ENCODE measurements at places on chromosomes 3 and 15.

DNA sequence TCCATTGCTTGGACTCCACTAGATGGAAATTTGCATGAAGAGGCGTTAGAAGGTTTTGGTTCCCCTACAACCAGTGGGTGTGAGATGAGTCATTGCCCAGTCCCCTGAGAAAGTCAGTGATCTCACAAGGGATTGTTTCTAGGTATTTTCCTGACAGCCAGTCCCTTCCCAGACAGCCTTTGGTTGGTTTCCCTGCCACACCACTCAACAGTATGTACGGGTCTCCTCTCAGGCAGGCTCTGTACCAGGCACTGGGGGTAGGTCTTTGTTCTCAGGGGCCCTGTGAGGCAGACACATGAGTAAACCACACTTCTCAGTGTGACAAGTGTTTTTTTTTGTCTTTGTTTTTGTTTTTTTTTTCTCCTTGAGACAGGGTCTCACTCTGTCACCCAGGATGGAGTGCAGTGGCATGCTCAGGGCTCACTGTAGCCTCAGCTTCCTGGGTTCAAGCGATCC is 4.0 kb downstream of the LAMP3 start:
- DNase-seq, result no peak

- peak; percentile 84 for DNase-seq
Observed at GRCh38 chr3:48088749-48089466, 72.7 kb upstream of the MAP4 start.

- no peak for DNase-seq
Observed at GRCh38 chr3:182585532-182586150, 207.7 kb upstream of the ATP11B start.

GRCh38 chr3:133662278-133662651 is 524 bp upstream of the TOPBP1 start:
- DNase-seq, result no peak

DNA sequence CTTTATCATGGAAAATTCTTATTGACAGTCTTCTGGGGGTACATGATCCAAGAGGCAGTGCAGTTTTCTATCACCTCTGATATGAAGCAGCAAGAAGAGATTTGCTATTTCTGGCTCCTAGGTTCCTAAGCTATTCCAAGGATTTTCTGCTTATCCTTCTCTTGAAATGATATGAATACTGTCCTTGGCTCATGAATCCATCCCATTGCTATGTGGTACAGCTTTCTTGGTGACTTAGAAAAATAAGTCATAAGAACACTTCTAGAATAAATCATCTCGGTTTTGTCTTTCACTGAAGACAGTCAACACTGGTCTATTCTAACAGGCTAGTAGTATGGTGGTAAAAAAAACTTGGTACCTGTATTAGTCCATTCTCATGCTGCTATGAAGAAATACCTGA is 333.6 kb upstream of the RASGRP1 start:
- DNase-seq, result no peak

DNA sequence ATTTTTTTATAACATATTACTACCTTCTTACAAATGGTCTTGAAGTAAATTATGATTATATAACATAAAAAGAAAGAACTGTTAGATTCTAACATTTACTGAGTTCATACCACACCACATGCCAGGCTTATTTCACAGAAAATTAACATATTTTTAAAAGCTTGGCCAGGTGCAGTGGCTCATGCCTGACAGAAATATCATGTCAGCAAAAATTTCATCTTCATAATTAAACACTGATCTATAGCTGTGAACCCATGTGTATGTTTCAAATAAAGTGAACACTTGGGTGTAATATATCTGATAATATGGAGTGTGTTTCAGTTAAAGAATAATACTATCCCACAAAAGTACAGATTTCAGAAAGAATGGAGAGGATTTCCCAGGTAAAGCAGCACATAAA is 296.5 kb downstream of the SI start:
- DNase-seq, result no peak

DNA sequence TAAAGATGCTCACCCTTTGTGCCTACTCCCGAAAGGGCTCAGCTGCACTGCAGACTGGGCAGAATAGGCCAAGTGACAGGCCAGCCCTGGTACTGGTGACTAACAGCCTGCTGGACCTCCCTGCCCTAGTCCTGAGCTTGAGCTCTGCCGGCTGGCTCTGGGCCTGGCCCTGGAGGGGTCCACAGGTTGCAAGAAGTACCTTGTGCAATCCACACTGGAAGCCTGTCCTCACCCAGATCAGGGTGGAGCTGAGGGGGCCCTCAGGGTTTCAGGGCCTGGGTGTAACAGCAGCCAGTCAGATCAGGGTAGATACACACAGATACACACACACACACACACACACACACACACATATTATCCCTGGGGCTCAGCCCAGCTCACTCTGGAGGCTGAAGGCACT is 27.3 kb upstream of the PLA2G4D start:
- no peak for DNase-seq

GRCh38 chr3:135348690-135349089 is 553.6 kb downstream of the EPHB1 start:
- DNase-seq, result no peak

DNA sequence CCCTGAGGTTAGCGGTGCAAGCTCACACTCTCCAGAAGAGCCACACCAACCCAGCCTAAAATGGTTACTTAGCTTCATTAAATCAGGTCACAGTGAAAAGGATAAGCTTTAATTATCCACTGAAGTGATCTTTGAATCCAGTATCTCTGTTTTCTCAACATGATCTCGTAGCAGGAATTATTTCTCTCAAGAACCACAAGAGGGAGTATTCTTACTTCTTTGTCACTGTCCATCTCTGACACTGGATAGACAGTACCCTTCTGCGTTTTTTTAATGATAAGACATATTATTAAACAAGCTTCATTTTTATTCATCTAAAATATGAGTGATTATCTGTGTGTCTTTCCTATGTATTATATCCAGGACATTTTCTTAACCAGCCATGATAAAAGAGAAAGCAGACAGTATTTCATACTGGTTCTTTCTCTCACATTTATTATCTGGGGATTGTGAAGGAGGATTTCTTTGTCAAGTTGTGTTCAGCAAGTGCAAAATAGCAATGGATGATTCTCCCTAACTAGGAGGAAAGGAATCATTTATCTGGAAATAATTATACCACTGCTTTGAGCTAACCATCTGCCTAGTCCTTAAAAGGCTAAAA is 105.4 kb upstream of the CCDC54 start:
- peak; percentile 14 for DNase-seq

GRCh38 chr3:119810018-119810435 is 28.1 kb downstream of the NR1I2 start:
- DNase-seq, result no peak

DNA sequence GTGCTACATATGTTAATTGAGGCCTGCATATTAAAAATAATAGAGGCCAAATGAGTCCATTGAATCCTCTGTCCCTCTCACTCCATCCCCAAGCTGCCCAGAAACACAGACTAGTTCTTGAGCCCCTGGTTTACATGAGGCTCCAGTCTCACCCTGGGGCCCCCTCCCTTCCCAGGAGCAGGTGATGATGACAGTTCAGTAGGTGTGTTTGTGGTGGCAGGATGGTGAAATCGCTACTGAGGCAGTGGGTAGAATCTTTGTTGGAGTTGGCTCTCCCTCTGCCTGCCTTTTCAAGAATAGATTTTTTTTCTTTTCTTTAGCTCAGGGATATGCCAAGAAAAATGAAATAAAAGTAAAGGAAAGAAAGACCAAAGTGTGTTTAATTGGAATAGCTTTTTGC is 288.7 kb downstream of the EPHB1 start:
- DNase-seq, result no peak

GRCh38 chr3:105613120-105613519 is 246.4 kb downstream of the ALCAM start:
- no peak for DNase-seq

- DNase-seq, result no peak
Observed at GRCh38 chr3:77800893-77801292, 761.0 kb downstream of the ROBO2 start.

DNA sequence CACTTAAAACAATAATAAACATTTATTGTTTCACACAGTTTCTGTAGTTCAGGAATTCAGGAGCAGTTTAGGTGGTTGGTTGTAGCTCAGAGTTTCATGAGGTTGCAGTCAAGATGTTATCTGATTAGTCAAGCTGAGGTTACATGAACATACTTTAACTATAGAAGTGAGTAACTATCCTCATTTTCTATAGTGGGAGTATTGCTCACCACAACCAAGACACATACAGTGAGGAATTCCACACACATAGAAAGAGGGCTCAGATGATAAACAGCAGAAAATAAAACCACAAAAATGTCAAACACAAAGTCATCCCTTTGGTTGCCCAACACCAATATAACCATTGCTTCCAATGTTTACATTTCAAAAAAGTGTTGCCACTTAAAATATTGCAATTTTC is 13.6 kb downstream of the SCN11A start:
- DNase-seq, result no peak

- DNase-seq, result no peak
Observed at GRCh38 chr3:123026565-123027291, 835 bp downstream of the SEMA5B start.

DNA sequence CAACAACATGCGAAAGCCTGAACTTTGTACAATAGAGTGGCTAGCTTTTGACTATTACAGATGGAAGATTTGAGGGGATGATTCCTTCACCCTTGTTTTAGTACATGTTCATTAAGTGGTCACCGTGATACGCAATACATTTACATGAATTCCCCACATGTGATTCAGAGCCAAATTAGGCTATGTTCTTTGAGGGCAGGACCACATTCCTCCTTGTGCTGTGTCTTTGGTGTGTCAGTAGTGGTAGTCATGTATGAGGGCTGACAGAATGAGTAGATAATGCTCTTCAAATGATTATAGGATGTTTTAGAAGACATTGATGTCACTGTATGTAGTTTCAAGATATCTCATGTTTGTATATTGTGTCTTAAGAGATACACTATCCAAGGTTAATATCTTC is 12.1 kb downstream of the PTPRG start:
- DNase-seq, result no peak

DNA sequence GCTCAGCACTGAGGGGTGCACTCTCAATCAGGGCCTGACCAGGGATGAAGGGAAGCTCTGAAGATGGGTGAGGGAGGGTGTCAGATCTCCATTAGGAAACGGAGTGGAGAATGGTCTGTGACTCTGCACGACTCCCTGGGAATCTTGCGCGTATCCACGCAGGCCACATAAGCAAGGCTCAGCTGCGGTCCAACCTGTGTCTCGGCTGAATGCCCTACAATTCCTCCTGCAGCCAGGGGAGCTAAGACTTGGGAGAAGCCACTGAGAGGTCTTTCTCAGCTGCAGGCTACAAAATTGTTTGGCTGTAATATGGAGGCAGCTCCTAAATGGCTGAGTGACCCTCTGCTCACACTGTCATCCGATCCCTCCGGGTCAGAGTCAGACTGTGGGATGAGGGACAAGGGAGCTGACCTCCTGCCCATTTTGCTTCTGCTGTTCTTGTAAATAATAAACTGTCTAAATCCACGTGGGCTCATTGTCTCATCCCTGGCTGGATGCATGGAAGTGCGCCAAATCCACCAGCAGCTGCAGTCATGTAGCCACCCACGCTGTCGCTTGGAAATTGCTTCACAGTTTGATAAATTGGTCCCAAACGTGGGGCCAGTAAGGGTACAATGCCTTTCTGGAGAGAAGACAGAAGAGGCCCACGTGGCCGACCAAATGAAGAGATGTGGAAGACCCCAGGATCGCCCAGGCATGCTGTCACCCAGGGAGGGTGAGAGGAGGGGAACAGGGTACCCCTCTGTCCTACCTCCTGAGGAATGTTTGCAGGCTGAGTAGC is 30.5 kb downstream of the ALS2CL start:
- DNase-seq, result no peak

- DNase-seq, result no peak
Observed at GRCh38 chr3:30342318-30343060, 263.9 kb upstream of the TGFBR2 start.

GRCh38 chr3:137103739-137104138 is 146.0 kb downstream of the IL20RB start:
- no peak for DNase-seq

DNA sequence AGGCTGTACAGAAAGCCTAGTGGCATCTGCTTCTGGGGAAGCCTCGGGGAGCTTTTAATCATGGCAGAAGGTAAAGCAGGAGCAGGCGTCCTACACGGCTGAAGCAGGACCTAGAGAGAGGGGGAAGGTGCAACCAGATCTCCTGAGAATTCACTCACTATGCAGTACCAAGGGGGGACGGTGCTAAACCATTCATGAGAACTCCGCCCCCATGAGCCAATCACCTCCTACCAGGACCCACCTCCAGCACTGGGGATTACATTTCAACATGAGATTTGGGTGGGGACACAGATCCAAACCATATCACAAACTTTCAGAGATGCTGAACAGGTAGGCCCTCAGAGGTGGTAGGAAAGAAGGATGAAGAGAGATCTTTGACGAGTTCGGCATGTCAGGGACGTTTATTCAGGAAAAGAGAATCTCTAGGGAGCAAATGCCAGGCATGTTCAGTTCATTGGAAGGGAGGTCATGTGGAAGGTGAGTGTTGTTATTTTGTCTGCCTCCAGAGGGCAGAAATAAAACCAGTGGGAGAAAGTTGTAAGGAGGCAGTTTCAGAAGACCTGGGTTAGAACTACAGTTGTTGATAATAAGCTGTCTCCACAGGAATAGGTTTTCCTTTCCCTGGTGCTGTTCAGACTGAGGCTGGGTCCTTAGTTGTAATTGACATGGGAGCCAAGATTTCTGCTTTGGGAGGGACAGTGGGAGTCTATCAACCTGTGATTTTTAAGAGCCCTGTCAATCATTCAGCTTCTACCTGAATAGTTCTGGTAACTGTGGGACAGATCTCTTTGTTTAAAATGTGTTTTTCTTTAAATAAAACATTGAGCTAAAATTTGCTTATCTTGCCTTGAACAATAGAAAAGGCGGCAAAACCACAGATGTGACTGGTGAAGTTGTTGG is 4.3 kb upstream of the FNDC3B start:
- no peak for DNase-seq

GRCh38 chr3:32575451-32576113 is 4.9 kb upstream of the DYNC1LI1 start:
- no peak for DNase-seq

DNA sequence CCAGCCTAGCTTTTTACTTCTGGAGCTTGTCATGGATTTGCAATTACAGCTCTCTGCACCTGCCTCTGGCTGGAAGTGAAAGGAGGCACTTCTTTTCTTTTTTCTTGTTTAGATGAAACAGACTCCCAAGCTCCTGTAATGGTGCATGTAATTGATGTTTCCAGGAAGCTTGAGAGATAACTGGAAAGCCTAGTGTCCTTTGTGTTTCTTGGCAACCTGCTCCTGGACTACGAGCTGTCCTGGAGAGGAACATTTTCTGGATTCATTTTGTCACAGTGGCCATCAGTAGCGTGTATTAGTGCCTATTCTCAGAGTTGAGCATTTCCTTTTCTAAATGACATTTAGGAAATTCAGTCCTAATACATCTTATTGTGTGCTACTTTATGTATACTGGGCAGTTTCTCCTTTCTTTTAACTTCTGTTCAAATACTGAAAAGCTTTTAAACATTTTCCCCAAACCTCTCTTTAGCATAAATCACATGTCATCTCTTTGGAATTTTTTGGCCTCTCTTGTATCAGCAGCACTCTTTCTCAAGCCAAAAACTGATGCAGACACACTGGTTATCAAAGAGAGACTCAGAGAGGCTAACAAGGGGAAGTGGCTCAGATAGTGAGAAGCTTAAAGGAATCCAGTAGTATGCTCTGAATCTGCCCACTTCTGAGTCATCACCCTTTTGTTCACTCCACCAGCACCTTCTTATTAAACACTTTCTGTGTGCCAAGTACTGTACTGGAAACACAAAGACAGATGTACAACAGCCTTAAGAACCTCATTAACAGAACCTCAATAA is 62.6 kb upstream of the SLC2A2 start:
- DNase-seq, result peak; percentile 46
